ENCODE measurements at places on chromosomes 1 and 21. TPM values are rescaled to one million over a fixed set of nuclear protein-coding genes. Genes with fewer than 3 reads are reported as not detected.

Gene B3GALT2
- total RNA-seq: not detected

Gene E2F2
- total RNA-seq: 2.6 TPM

Gene TEKT2
- total RNA-seq: not detected

Gene SRGAP2
- 32.8 TPM for total RNA-seq

Gene IVL
- not detected for total RNA-seq

Gene ATAD3C
- not detected for total RNA-seq

Gene TAS1R1
- total RNA-seq: not detected

Gene TFF2
- total RNA-seq: not detected

Gene NHLH1
- total RNA-seq: 0.76 TPM

Gene ACTL8
- total RNA-seq: 1.8 TPM

Gene VANGL1
- 21.1 TPM for total RNA-seq

Gene AADACL4
- total RNA-seq: not detected

Gene DHRS3
- total RNA-seq: 49.5 TPM

Gene OLFML2B
- 0.53 TPM for total RNA-seq

Gene PTAFR
- total RNA-seq: 0.16 TPM

Gene C1orf115
- 4.6 TPM for total RNA-seq

Gene AMPD1
- not detected for total RNA-seq

Gene SPRR3
- not detected for total RNA-seq

Gene KRTAP12-2
- total RNA-seq: not detected

Gene CPTP
- total RNA-seq: 21.5 TPM

Gene AGT
- total RNA-seq: 0.13 TPM

Gene LRRC39
- total RNA-seq: 0.06 TPM

Gene SHC1
- total RNA-seq: 231 TPM

Gene SPRR2F
- total RNA-seq: not detected

Gene CFAP298
- total RNA-seq: 31.6 TPM

Gene SERTAD4
- total RNA-seq: 0.53 TPM

Gene BNIPL
- 0.28 TPM for total RNA-seq

Gene KRTAP13-1
- not detected for total RNA-seq

Gene FTCD
- total RNA-seq: not detected

Gene DNASE2B
- not detected for total RNA-seq

Gene OR6N1
- not detected for total RNA-seq

Gene ENAH
- total RNA-seq: 59.0 TPM

Gene NOL9
- total RNA-seq: 3.9 TPM

Gene S100A9
- 0.46 TPM for total RNA-seq

Gene MXRA8
- 0.25 TPM for total RNA-seq

Gene NPR1
- total RNA-seq: 1.9 TPM

Gene MNDA
- total RNA-seq: not detected

Gene RSPO1
- 0.08 TPM for total RNA-seq

Gene TMEM125
- total RNA-seq: not detected

Gene LORICRIN
- total RNA-seq: not detected

Gene CHAF1B
- 12.1 TPM for total RNA-seq

Gene G0S2
- total RNA-seq: 4.3 TPM

Gene ASAP3
- 7.7 TPM for total RNA-seq

Gene SLAMF8
- 0.13 TPM for total RNA-seq

Gene GPR52
- total RNA-seq: not detected

Gene PIGR
- 0.05 TPM for total RNA-seq

Gene OR6K3
- total RNA-seq: not detected

Gene OR10J1
- total RNA-seq: not detected

Gene S100A12
- total RNA-seq: not detected

Gene ATP1A4
- total RNA-seq: not detected

Gene NKAIN1
- 1.1 TPM for total RNA-seq

Measured in A549 treated with Hydrocortisone at 1 μM for 4 hours (cell line).